ENCODE measurements at places on chromosomes 2 and 18.

DNA sequence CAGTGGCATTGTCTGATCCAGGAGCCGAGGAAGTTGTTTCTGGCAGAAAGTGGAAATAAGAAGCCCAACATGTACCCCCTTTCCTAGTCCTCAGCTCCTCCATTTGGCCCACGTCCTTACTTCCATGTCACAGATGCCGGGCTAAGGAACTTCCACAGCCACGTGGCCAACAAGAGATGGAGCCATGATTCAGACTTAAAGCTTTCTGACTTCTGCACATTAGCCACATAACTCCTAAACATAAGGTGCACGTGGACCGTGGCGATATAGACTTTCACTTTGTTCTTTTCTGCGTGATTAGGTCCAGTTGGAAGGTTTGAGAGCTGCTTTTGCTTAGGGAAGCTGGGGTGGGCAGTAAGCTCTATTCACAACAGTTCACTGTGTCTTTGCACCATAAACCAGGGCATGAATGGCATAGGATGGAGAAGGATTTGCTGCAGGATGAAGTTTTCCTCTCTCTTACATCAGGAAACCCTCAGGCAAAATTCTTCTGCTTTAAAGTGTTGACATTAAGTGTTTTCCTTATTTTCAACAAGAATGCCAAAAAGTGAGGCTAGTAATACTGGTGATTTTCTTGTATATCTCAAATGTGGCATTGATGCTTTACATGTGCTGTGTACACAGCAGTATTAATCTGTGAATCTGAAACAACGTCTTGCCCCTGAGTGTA, 61.2 kb upstream of the RBM44 start:
- DNase-seq, result no peak

- DNase-seq, result peak; percentile 64
These were observed 200.1 kb downstream of the SMAD7 start for GRCh38 chr18:48750485-48751175.

- DNase-seq, result no peak
These were observed 109.0 kb upstream of the RGPD4 start for GRCh38 chr2:107717661-107718060.

DNA sequence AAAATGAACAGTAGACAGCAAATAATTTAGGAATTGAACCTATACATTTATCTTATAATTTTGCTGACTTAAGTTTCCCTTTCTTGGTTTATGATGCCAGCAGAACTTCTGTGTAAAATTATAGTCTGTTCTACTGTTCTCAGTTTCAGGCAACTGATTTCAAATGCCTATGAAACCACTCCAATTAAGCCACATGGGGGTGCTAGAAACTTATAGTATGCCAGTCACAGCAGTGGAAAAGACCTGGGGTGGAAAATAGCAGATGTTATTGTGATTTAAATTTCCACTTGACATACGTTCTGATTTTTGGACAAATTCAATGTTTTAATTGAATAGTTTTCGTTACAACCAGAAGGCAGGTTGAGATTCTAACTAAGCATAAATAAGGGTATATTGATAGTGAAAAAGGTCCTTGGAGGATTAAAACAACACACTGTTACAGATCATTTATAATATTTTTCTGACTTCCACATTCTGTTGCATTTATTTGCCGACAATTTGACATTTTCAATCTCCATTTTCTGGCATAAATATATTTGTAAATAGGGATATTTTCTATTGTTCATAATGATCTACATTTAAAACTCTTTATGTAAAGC, 61.4 kb downstream of the CPS1 start:
- peak; percentile 40 for DNase-seq

DNA sequence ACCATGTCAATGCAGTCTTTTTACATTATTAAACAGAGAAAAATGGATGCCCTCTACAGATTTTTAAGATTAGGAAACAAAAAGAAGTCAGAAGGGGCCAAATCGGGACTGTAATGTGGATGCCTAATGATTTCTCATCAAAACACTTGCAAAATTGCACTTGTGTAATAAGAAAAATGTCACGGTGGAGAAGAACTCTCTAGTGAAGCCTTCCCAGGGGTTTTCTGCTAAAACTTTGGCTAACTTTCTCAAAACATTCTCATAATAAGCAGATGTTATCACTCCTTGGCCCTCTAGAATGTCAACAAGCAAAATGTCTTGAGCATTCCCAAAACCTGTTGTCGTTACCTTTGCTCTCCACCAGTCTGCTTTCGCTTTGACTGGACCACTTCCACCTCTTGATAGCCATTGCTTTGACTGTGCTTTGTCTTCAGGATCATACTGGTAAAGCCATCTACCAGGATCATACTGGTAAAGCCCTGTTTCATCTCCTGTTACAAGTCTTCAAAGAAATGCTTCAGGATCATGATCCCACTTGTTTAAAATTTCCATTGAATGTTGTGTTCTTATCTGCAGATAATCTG, 226.8 kb downstream of the TNS1 start:
- no peak for DNase-seq

DNA sequence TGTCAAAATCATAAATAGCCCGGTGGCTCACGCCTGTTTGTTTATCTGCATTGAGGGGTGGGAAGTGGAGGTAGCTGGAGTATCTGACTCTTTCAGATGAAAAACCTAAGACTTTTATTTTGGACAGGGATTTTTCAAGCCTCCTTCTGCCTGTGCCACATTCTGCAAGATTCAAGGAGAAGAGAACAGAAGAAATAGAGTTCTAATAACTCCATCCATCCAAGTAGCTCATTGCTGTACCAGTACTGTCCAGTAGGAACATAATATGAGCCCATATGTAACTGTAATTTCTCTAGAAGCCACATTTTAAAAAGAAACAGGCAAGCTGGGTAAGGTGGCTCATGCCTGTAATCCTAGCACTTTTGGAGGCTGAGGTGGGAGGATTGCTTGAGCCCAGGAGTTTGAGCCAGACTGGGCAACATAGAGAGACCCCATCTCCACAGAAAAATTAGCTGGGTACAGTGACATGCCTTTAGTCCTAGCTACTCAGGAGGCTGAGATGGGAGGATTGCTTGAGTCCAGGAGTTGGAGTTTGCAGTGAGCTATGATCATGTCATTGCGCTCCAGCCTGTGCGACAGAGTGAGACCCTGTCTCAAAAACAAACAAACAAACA, 35.4 kb upstream of the NT5DC4 start:
- DNase-seq, result no peak

DNA sequence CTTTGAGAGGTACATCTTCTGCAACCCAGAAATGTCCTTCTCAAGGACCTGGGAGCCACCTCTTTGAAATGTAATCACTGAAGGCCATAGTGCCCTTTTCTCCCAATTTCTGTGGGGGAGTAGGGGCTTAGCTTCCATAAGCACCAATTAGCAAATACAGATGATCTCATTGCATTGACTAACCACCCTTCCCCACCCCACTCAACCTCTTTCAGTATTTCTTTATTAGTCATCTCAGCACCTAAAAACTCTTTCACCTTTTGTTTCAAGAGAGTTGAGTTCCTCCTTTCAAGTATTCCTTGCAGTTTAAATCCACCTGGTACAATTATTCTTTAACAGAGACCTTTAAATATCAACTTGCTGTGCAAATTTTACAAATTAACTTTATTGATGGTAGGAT, 1011.8 kb upstream of the CDH2 start:
- DNase-seq, result peak; percentile 5

DNA sequence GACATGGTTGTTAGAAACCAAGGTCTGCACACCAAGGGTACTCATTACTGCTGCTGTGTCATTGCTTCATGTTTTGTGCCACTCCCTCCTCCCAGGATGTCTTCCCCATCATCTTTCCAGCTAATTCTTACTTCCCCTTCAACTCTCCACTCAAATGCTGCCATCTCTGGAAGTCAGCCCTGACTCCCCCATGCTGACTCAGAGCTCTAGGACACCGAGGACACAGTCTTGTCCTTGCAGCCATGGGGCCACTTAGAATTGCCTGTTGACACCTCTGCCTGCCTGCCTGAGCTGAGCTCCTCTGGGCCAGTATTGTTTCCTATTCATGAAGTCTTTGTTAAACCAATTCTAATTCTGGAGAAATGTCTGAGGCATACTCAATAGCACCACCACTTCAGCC, 100.2 kb downstream of the GYPC start:
- DNase-seq, result no peak

- no peak for DNase-seq
These were observed 8.9 kb downstream of the COX5B start for GRCh38 chr2:97654791-97655190.

GRCh38 chr18:50560681-50561629, 1.1 kb downstream of the MAPK4 start:
- no peak for DNase-seq

DNA sequence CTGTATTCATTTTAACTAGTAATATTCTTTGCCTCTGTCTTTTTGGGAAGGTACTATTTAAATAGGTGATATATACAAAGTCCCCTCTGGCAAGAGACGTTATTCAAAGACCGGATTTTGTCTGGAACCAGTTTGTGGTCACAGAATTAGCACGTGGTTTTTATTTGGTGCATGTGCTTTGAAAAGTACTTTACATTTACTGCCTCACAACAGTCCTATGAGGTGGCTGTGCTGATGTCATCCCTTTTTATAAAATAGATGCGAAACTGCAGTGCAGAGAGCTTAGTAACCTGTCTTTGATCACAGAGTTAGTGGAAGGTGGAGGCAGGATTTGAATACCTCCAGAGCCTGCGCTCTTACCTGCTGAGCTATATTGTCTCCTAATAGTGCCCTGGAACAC, 4.0 kb downstream of the LPIN1 start:
- no peak for DNase-seq

DNA sequence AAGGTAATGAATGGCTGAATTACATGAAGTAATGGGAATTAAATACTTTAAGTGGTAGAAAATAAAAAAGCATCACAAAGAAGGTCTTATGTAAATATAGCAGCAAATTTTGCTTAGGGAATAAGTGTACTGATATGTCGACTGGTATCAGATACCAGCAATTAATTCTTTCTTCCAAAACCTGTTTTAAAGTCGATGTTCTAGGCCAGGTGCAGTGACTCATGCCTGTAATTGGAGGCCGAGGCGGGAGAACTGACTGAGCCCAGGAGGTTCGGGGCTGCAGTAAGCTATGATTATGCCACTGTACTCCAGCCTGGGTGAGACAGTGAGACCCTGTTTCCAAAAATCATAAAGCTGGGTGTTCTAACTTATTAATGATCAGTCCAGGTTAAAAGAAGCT, 30.3 kb downstream of the SP3 start:
- no peak for DNase-seq

DNA sequence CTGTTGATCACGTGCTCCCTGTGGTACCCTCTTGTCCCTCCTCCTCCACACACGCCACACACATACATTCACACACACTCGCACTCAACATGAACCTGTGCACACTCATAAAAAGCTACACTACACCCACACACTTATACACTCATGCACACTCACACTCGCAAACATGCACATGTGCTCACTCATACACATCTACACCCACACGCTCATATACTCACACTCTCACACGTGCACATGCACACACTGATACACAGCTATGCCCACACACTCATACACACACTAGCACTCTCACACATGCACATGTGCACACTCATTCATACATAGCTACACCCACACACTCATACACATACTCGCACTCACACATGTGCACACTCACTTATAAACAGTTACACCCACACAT, 113.6 kb downstream of the LRATD1 start:
- DNase-seq, result no peak

- peak; percentile 26 for DNase-seq
These were observed 127.1 kb downstream of the SRBD1 start for GRCh38 chr2:45483997-45484396.

DNA sequence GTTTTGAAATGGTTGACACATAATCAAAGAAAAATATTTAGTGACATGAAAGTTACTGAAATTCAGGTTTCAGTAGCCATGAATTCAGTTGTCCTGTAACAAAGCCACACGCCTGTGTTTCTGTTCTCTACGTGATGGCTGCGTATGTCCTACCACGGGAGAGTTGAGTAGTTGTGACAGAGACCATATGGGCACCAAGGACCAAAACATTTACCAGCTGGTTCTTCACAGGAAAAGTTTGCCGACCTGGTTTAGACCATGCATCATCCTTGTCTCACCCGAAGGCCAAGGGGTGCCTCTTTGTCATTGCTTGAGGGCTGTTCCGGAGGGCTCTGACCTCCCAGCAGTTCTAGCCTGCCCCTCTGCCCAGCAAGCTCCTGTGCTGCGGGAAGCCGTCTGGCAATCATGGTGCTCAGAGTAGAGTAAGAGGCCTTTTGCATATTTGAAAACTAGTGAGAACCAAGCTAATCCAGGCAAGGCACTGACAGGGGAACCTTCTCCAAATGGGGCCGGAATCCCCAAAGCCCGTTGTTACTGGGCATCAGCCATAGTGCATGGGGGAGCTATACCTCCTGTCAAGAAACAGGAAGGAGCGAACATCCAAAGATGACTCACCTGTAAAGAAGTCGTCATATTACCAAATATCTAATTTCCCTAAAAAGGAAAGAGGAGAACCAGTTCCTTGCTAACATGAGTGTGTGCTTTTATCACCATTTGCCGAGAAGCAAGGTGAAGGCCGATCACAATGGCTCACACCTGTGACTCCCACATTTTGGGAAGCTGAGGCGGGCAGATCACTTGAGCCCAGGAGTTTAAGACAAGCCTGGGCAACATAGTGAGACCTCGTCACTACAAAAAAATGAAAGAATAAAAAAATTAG, 92.6 kb upstream of the RAB12 start:
- DNase-seq, result no peak

DNA sequence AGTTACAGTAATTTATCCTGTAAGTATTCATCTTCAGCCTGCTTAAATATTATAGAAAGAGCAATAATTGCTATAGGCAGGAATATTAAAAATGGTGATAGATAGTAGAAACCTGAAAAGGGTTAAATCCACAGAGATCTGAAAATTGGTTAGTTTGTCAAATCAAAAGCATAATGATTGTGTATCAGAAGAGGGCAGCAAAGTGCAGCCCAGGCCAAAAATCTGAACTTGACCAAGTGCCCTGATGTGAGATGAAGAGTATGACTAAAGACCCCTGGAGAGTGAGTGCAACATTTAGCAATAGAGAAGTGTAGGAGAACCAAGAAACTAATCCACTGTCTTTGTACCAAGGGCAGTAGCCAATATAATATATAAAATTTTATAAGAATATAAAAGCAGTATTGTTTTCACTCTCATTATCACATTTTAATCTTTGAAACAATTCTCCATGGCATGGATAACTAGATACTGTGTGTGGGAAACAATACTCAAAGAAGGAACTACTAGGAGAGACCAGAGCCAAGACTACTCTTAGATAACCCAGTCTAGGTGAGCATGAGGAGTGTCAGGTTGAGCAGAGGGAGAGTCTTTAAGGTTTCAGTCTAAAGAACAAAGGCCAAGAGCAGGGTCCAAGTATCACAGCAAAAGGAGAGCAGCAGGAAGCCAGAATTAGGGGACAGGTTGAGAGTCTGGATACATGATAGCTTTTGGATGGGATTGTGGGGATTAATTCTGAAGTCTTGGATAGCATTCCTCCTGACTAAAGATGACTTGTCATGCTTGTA, 148.7 kb downstream of the CALCRL start:
- DNase-seq, result peak; percentile 53

DNA sequence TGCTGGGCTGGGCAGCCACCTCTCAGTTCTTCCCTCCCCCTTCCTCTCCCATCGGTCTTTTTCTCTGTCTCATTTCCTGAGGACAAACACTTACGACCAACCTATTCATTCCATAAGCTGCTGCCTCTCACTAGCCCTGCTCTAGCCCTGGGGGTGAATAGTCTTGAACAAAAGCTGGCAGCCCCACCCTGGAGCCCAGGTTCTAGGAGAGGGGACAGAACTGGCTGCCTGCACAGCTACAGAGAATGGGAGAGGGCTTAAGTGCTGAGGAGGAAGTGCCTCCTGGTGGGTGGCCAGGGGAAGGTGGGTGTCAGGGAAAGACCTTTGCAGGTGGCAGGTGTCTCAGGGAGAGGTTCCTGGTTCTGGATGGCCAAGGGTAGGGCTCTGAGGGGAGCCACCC, 22.8 kb downstream of the ANO7 start:
- DNase-seq, result no peak

- DNase-seq, result no peak
These were observed 1008.6 kb downstream of the TSN start for GRCh38 chr2:122764014-122764413.
